ENCODE measurements at places on chromosomes 4 and X.
A peak's percentile ranks its signal among the peaks of the same experiment; 100 is the strongest.

DNA sequence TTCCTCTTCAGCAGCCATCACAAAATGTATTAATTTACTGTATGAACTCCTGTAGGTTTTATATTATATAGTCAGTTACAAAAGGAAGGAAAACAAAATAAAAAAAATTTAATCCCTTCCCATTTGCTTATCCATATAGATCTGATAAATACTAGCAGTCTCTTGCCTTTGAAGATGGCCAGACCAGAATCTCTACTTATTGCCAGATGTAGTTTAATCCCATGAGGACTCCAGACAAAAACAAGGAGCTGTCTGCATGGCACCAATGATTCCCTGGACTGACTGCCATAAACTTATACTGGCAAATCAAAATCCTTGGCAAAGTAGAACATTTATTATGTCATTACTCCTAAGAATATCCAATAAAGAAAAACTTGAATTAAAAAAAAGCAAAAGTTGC is 223.3 kb upstream of the MAB21L2 start:
- no peak for DNase-seq

GRCh38 chr4:146567396-146567795 is 45.7 kb upstream of the SLC10A7 start:
- no peak for DNase-seq

DNA sequence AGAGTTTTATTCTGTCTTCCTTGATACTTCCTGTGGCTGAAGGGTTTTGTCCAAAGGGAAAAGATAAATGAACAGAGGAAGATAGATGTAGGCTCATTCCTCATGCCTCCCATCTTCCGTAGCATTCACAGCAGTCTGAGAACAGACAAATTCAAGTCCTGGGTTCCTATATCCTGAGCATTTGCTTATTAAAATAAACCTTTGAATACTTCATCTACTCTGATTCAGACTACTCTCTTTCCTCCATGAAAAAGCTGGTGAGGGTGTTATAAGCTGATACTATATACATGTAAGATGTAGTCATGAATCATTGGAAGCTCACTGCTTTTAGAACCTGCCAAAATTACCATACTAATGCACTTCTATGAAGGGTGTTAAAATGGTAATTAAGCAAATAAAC is 61.2 kb downstream of the GAB1 start:
- no peak for DNase-seq

- DNase-seq: no peak
Observed at GRCh38 chr4:186808630-186809018, 85.0 kb upstream of the FAT1 start.

- peak; percentile 83 for DNase-seq
Observed at GRCh38 chr4:183098723-183099536, at the start of gene WWC2. TSS of gene WWC2 (plus strand) at chr4:183099257. CDS start at chr4:183099492, 235 bp downstream.

- DNase-seq: peak; percentile 51
Observed at GRCh38 chr4:7761720-7762119, 177.9 kb downstream of the AFAP1 start.

DNA sequence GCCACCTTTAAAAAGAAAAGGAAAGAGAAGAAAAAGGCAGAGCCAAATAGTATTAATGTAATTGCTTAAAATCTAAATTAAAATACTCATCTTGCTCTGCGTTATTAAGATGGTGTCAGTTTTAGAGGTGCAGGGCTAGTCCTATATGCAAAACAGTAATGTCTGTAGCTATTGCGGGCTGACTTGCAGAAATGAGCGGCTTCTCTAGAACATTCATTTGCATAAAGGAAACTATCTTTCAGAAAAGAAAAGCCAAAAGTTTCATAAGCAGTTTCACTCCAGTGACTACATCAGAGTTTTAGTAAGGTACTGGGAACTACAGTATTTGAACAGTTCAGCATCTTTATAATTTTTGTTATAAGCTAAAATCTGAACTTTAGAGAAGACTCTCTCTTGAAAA is 6.0 kb downstream of the SMAD1 start:
- DNase-seq: no peak

- DNase-seq: peak; percentile 3
Observed at GRCh38 chr4:112312610-112313239, 15.6 kb downstream of the ALPK1 start.

GRCh38 chrX:40392599-40392998 is 188.2 kb upstream of the ATP6AP2 start:
- no peak for DNase-seq

- DNase-seq: no peak
Observed at GRCh38 chr4:70606459-70606858, 14.4 kb downstream of the AMBN start.

GRCh38 chr4:31442236-31442635 is 722.1 kb downstream of the PCDH7 start:
- no peak for DNase-seq

DNA sequence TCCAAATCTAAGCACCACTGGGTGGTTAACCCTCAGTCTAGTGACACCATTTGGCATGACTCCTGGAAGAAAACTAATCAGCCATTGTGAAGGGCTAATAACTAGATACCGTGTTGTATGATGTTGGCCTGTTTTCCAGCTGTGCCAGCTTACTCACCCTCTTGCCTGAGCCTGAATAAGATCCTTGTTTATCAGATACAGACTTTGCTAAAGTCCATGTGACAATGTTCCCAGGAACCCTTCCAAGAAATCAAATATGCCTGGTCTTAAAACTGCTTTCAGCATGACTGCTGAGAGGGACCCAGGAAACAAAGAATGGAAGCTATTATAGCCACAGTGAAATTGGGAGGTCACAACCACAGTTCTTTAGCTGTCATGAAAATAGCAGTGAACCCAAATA is 640.8 kb upstream of the INTU start:
- DNase-seq: no peak

- no peak for DNase-seq
Observed at GRCh38 chr4:112510291-112511092, 5.5 kb downstream of the NEUROG2 start.

- no peak for DNase-seq
Observed at GRCh38 chrX:13816176-13816575, 717 bp downstream of the GPM6B start.

- DNase-seq: no peak
Observed at GRCh38 chr4:141376769-141377168, 156.1 kb downstream of the ZNF330 start.

DNA sequence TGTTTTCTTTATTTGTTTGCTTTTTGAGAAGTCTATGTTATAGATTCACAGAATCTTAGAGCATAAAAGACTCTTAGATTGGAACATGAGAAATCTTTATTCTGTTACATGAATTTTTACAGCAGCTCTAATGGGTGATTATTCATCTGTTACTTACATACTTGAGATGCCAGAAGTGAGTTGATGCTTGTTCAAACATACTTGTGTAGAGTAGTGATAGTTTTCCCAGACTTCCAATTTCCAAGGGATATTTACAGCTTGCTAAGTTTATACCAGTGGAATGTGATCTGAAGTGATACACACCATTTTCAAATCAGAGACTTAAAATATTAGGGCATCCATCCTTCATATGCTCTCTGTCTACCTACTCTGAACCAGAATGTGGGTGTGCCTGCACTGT is 252.9 kb upstream of the SMIM31 start:
- no peak for DNase-seq

- DNase-seq: no peak
Observed at GRCh38 chrX:100659431-100660137, 15.6 kb downstream of the SRPX2 start.

GRCh38 chr4:147219145-147219544 is 261.8 kb upstream of the EDNRA start:
- DNase-seq: no peak

- DNase-seq: no peak
Observed at GRCh38 chr4:81518762-81519426, 47.2 kb upstream of the RASGEF1B start.

DNA sequence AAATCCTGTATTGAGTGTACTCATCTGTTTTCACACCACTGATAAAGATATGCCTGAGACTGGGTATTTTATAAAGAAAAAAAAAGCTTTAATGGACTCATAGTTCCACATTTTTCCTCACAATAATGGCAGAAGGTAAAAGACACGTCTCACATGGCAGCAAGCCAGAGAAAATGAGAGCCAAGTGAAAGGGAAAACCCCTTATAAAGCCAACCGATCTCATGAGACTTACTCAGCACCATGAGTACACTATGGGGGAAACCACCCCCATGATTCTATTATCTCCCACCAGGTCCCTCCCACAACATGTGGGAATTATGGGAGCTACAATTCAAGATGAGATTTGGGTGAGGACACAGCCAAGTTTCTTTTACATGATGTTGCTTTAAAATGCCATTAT is 171.9 kb downstream of the GALNTL6 start:
- peak; percentile 17 for DNase-seq

DNA sequence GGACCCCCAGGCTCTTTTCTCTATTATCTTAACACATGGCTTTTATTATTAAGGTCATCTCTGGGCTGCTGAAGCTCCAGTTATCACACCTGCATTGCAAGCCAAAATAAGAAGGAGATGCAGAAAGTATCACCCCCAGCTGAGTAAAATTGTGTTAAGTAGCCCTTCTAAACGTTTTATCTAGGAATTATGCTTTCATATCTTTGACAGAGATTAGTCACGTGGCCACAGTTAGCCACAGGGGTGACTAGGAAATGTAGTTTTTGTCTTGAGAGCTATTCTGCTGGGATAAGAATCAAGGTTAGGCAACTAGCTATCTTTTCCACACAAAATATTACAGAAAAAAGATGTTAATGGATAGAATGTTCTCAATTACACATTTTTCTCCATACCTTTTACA is 102.1 kb downstream of the ANXA3 start:
- peak; percentile 58 for DNase-seq

- no peak for DNase-seq
Observed at GRCh38 chr4:145049241-145049640, 48.8 kb downstream of the ANAPC10 start.

DNA sequence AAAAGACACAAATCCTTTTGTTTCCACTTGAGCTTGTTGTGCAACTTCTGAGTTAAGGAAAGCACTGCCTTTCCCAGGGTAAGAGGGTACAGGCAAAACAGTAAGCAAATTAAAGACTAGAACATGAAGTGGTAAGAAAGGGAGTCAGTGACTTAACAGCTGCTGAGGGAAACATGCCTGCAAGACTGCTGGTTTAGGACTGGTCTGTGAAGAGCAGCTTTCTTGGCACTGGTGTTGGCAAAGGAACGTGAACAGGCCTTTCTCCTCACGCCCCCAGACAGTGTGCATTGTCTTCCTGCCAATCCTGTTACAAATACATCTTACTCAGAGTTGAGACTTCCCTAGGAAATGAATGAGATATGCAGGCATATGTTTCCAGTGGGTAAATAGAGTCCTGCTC is 2.6 kb downstream of the LHFPL1 start:
- DNase-seq: no peak

- no peak for DNase-seq
Observed at GRCh38 chr4:145153904-145154298, 26.5 kb downstream of the OTUD4 start.

DNA sequence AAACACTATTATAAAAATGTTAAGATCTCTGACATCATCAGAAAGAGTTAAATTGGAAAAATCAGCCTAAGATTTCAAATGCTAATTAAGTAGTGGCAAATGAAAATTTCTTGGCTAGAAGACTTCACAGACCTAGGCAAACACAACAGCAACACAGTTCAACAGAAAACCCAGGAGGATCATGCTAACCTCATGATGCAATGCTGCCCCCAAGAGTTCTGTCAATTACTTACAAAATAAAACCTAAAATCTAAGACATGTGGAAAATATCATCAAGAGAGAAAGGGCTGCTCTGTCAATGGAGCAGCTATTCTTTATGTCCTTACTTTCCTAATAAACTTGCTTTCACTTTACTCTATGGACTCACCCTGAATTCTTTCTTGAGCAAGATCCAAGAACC is 21.0 kb downstream of the S100G start:
- DNase-seq: peak; percentile 66

GRCh38 chrX:40550066-40550465 is 30.7 kb upstream of the ATP6AP2 start:
- peak; percentile 88 for DNase-seq

DNA sequence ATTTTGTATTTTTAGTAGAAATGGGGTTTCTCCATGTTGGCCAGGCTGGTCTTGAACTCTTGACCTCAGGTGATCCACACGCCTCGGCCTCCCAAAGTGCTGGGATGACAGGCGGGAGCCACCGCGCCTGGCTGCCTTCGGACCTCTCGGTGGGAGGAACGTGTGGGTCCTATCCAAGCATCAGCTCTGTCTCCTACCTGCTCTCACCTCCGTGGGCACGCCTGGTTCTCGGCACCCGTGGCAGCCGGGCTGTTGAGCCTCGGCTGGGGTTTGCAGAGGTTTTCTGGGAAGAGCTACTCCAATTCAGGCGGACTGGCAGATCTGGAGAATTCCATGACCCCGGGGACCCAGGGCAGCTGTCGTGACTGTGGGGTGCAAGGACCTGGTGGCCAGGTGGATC is 23.6 kb upstream of the PPP2R3B start:
- DNase-seq: no peak

GRCh38 chr4:147779451-147779850 is 47.6 kb downstream of the ARHGAP10 start:
- no peak for DNase-seq

DNA sequence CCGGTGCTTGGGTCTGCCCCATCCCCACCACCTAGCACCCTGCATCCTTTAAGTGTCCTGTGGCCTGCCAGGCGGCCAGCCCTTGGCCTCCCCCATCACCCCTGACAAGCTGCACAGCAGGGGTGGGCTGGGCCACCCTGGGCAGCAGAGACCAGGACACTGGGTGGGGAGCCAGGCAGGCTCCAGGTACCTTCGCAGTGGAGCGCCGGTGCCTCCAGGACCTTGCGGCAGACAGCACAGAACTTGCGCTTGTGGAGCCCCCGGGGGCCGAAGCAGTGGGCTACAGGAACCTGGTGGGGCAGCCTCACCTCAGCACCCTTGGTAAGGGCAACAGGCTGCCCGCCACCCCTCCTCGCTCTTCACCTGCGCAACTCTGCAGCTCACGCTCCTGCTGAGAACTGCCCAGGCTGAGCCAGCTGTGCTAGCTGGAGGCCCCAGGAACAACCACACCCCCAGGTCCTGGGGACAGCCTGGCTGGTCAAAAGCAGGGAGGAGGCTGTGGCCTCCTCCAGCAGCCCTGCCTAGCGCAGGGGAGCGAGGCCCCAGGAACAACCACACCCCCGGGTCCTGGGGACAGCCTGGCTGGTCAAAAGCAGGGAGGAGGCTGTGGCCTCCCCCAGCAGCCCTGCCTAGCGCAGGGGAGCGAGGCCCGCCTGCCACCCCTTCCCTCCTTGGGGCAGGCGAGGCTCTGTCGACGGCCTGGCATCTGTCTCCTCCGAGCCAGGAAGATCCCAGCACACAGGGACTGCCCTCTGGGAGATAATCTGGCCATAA is 4.6 kb downstream of the DGKQ start:
- no peak for DNase-seq

DNA sequence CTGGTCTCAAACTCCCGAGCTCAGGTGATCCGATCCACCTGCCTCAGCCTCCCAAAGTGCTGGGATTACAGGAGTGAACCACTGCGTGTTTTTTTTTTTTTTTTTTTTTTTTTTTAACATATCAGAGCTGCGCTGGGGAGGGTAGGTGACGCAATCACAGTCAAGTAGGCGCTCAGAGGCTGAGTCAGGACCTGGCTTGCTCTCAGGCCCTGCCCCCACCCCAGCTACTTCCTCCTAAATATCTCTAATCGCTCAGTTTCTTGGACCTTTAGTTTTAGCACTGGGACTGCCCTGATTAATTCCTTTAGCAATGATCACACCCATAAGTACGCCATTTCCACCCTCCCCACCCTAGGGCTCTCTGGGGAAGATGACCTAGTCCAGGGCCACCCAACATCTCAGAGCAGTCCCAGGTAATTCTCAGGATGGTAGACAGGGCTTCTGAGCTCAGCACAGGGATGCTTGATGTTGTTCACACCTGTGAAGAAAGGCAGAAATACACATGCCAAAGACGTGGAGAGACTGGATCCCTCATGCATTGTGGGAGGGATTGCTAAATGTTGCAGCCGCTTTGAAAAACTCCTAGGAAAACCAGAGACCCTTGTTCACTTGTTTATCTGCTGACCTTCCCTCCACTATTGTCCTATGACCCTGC is 50.2 kb downstream of the DDX3X start:
- DNase-seq: peak; percentile 33

Data from hematopoietic multipotent progenitor cell treated with erythropoietin and hydrocortisone succinate and interleukin-3 and kit ligand, for 8 days (in vitro differentiated cells).